Activated CD8-positive, alpha-beta memory T cell treated with anti-CD3 and anti-CD28 coated beads, Interleukin-2, amount 10 ng/mL, durations not matched to agents 7 days and 5 days (primary cell): ENCODE measurements at places on chromosomes 3 and 15.

- H3K27me3 ChIP-seq, result no peaks in the 10 kb centered on the region
- no peak for DNase-seq
- H3K36me3 ChIP-seq, result no peaks in the 10 kb centered on the region
- no peak overlapping the region for H3K4me3 ChIP-seq
- H3K27ac ChIP-seq, result no peak overlapping the region
Observed at GRCh38 chr3:64551697-64552096, 136.1 kb downstream of the ADAMTS9 start.

DNA sequence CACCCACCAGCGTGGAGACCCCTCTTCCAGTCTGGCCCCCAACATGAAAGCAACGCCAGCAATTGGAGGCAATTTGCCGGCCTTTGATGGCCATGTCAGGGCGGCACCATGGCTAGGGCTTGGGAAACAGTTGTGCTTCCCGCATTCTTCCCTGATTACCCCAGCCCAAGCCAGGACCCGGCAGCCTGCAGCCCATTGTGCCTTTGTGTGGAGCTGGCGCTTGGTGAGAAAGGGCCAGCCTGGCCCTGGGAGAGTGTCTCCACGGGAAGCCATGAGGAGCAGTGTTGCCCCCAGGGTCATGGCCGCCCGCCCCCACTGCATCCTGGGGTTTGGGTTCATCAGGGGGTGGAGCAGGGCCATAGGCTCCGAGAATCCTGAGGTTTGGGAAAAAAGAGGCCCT, 66.0 kb downstream of the DNAJB8 start:
- no peaks in the 10 kb centered on the region for H3K4me1 ChIP-seq
- H3K36me3 ChIP-seq, result no peaks in the 10 kb centered on the region
- H3K27ac ChIP-seq, result no peak overlapping the region
- no peaks in the 10 kb centered on the region for H3K27me3 ChIP-seq
- no peak for DNase-seq
- no peak overlapping the region for H3K4me3 ChIP-seq

GRCh38 chr3:149579838-149580542, 77.8 kb downstream of the WWTR1 start:
- peaks cover 21% of the 10 kb centered on the region for H3K27me3 ChIP-seq
- peak overlapping the region; percentile 5 for H3K4me3 ChIP-seq
- peaks cover 71% of the 10 kb centered on the region for H3K4me1 ChIP-seq
- DNase-seq, result peak; percentile 57
- no peaks in the 10 kb centered on the region for H3K36me3 ChIP-seq

- peaks cover 10% of the 10 kb centered on the region for H3K4me1 ChIP-seq
- no peak overlapping the region for H3K27ac ChIP-seq
- no peak overlapping the region for H3K4me3 ChIP-seq
- H3K27me3 ChIP-seq, result peaks cover 47% of the 10 kb centered on the region
Observed at GRCh38 chr15:68552773-68553172, 26.0 kb upstream of the CORO2B start.

DNA sequence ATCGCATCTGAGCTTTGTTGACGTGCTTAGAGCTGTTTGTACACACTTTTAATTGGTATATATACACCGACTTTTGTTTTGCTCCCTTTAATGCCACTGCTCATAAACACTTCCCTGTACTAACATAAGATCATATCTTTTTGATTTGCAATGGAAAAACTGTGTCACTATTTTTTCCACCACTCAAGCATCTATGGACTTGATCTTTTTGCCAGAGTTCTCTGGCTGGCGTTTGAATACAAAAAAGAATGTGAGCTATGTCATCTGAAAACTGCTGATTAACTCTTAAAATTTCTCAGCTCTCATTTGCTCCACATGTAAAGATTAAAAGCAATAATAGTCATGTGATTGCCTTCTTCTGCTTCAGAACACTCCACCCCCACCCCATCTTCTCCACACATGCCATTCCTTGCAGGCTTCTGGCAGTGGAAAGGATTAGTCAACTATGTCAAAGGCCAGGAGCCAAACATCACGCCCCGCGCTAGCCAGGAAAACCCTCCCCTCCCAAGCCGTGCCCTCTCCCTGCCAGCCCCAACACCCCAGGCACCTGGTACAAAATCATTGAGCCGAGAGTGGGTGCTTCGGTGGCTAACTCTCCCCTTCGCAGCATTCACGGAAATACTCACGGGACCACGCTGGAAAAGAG, 123.4 kb upstream of the MEF2A start:
- DNase-seq, result peak; percentile 27
- peaks cover 13% of the 10 kb centered on the region for H3K4me1 ChIP-seq
- H3K27me3 ChIP-seq, result peaks cover 40% of the 10 kb centered on the region
- H3K27ac ChIP-seq, result no peak overlapping the region
- no peak overlapping the region for H3K4me3 ChIP-seq

DNA sequence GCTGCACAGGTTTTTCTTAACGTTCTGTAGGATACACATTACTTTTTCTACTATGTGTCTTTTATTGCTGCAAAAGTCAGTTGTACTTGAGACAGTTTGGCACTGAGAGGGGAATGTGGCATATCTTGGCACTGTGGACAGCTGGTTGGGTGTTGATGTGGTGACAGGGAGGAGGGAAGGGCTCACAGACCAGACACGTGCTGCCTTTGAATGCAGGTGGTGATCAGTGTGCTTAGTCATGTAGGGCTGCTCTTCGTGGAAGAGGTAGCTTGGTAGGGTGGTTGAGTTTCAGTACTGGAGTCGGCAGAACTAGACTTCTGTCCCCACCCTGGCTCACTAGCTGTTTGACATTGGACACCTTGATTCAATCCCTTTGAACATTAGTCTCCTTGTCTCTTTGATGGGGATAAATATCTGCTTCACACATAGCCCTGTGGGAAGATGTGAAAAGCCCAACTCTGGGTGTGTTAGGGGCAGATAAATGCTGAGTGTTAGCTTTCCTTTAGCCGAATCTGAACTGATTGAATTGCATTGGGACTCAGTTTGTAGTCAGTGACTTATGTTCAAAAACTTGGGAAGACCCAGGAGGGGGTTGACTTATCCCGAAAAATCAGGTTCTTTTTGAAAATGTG, 108.4 kb downstream of the PTPRG start:
- no peak overlapping the region for H3K4me3 ChIP-seq
- H3K4me1 ChIP-seq, result no peaks in the 10 kb centered on the region
- H3K27me3 ChIP-seq, result no peaks in the 10 kb centered on the region
- no peak overlapping the region for H3K27ac ChIP-seq
- DNase-seq, result no peak

- no peak overlapping the region for H3K4me3 ChIP-seq
- peaks cover 34% of the 10 kb centered on the region for H3K36me3 ChIP-seq
- H3K27me3 ChIP-seq, result no peaks in the 10 kb centered on the region
- peak overlapping the region; percentile 39 for H3K27ac ChIP-seq
- H3K4me1 ChIP-seq, result peaks cover 20% of the 10 kb centered on the region
Observed at GRCh38 chr15:77482570-77482969, 61.9 kb downstream of the HMG20A start.

DNA sequence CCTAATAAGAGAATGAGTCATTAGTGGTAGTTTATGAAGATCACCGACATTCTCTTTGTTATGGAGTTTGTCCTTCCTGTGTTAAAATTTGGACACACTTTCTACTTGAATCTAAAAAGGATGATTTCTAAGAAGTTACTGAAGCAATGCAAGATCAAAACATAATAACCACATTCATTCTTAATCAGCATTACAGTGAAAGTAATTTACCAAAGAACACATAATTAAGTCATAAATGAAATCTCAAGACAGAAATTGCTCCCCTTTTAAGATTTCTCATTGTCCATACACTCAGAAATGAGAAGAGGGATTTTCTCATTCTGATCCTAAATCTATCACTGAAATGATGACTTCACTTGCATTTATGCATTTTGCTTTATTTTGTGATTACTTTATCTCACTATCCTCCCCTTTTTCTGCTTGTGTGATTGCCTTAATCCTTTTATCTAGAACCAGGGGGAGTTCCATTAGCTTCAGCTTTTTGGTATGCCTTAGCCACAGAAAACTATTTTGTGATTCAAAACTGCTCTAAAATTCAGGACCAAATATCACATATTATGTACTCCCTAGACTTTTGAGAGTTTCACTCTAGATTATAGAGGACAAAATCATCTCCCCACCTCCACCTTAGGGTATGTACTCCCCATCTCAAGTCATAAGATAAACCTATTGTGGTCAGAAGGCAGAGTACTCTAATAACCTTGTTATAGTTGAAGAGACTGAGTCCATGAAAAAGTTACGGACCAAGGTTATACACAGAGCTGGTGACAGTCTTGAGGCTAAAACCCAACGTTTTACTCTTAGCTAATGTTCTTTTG, 817.6 kb upstream of the CFAP20DC start:
- peaks cover 14% of the 10 kb centered on the region for H3K4me1 ChIP-seq
- no peak for DNase-seq
- no peak overlapping the region for H3K27ac ChIP-seq
- peaks cover 6% of the 10 kb centered on the region for H3K36me3 ChIP-seq
- H3K4me3 ChIP-seq, result no peak overlapping the region
- H3K27me3 ChIP-seq, result no peaks in the 10 kb centered on the region
